Iris pigment epithelial cell (primary cell): ENCODE measurements at places on chromosomes 5 and 9.

GRCh38 chr5:77151501-77151900 lies 59.0 kb upstream of the PDE8B start:
- no peak for DNase-seq

DNA sequence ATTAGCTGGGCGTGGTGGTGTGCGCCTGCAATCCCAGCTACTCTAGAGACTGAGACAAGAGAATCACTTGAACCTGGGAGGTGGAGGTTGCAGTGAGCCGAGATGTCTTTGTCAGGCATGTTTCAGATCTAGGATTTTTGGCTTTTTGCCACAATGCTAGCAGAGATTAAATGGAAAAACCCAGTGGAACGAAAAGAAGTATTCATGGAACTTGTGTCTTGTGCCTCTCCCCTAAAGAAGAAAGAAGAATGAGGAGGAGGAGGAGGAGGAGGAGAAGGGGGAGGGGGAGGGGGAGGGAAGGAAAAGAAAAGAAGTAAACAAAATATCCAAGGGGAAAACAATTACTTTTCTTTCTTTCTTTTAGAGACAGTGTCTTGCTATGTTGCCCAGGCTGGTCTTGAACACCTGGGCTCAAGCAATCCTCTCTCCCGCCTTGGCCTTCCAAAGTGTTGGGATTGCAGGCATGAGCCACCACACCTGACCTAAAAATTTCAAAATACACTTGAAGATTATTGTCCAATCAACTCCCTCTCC lies 106.0 kb downstream of the ARRDC3 start:
- DNase-seq = no peak

GRCh38 chr5:86909418-86910295 lies 291.9 kb downstream of the COX7C start:
- DNase-seq = peak; percentile 43

DNA sequence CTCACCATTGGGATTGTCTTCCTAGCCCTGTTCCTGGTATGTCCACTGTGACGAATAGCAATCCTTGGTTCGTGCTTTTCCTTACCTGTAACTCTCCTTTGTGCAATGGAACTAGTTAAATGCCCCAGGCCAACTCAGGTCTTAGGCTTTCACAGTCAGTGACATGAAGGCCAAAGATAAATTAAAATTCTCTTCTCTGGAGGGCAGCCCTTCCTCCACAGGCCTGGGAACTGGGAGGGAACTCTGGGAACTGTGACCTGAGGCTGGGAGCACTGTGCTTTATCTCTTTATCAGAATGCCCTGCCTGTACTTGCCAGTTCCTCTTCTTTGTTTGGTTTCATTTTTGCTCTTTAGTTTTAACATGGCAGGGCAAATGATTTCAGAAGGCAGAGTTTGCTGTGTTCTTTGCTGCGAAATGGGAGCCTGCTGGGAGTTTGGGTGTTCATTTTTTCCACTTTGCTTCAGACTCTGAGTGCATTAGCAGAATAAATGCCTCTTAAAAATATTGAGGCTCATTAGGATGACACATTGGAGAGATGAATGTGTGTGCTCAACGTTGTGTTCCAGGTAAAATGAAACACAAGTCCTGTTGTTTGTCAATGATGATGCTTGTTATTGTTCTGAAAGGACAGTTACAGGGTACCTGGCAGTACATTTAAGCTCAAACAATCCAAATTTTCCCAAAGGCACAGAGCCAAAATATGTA lies 118.1 kb downstream of the NUDT12 start:
- no peak for DNase-seq

- no peak for DNase-seq
Observed at GRCh38 chr9:136757328-136757727, 715 bp downstream of the LCN8 start.

DNA sequence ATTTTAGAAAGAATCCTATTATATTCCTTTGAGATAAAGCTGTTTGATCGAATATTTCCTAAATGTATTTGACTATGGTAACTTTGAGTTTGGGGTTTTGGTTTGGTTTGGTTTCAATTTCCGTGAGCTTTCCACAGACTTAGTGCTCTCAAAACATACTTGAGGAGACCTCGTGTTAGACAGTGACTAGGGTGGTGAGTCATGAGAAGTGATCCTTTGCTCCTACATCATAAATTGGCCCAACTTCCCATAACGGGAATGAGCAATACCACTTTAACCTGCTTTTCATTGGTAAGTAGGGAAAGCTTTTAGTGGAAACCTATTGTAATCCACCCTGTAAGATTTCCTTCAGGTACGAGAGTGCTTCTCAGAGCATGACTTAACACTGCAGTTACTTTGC lies 3.8 kb upstream of the RASEF start:
- DNase-seq = peak; percentile 74

DNA sequence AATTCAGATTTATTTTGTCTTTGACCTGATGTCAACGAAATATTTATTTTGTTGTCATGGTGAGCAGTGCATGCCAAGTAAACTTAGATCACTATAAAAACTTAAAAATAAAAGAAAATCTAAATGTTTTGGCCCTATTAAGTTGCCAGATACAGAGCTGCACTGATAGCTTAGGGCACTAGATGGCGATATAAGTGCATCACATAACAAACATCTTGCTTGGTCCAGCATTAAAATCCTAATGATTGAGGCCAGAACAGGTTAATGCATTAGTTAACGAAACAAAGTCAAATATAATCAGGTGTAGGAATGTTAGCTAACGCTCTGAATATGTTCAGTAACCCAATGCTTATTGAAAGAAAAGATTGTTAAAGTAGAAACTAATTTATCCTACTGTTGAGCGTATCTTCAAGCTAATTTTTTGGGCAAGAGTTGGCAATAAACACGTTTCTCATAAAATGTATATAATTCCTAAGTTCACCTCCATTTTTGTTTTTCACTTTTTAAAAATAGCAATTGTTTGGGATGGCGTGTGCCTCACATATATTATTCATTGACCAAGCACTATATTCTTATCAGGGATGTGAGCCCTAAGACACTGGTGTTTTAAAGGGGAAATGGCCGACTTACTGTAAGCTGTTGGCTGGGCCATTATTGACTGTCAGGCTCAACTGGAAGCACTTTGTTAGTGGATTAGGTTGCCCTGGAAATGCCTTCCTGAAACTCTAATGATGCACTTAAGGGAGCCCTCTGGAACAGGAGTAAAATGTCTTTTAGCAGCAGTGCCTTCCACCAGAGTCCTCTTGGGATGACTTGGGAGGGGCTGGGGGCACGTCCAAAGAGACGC lies 33.3 kb downstream of the KCTD16 start:
- DNase-seq = peak; percentile 78

DNA sequence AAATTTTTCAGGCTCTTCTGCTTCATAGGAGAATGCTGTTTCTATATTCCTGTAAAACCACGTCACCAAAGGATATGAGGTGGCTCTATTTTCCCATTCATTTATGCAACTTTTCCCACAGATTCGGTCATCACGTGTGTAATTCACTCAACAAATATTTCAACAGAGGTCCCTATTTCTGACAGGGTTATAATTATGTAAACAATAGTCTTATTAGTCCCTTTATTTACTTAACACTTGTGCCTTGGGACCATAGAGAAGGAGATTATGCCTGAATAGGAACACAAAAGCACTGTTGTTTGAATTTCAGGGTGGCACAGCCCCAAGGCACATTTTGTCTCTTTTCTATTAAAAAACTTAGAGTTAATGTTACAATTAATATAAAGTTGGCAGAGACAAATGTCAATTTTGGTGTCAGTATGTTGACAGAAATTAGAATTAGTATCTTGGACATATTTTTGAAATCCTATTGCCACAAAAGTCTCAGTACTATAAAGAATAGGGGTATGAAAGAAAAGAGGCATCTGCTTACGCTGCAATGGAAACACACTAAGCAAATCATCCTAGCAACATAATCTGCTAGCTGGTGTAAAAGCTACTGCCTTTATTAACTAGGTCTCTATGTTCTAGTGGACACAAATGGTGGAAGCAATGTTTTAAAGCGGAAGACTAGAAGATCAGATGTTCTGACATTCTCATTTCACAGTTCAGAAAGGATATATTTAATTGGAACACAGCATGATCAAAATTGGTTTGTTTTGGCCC lies 229.1 kb upstream of the TBCA start:
- peak; percentile 73 for DNase-seq

- DNase-seq = no peak
Observed at GRCh38 chr5:130874861-130875417, 290.1 kb downstream of the HINT1 start.

DNA sequence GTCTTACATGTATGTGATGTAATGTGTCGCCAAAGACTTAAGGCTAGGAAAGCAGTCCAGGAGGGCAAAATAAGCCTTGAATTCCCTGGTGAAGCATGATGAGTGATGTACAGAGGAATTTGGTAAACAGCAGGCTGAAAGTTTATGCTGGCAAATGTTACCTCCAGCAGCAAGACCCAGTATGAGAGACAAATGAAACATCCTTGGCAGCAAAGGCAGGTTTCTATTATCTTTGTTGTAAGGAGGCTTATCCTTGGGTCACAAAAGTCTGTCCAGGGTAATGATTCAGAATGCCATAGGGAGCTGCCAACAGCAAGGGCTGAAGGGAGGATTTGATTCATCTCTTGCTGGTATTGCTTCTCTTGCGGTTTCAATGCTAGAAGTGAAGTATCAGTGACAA lies 75.9 kb upstream of the HTR4 start:
- DNase-seq = peak; percentile 76

GRCh38 chr9:126532019-126532462 lies 81.7 kb upstream of the LMX1B start:
- no peak for DNase-seq

- DNase-seq = no peak
Observed at GRCh38 chr9:114834386-114834785, 28.5 kb upstream of the TNFSF15 start.

DNA sequence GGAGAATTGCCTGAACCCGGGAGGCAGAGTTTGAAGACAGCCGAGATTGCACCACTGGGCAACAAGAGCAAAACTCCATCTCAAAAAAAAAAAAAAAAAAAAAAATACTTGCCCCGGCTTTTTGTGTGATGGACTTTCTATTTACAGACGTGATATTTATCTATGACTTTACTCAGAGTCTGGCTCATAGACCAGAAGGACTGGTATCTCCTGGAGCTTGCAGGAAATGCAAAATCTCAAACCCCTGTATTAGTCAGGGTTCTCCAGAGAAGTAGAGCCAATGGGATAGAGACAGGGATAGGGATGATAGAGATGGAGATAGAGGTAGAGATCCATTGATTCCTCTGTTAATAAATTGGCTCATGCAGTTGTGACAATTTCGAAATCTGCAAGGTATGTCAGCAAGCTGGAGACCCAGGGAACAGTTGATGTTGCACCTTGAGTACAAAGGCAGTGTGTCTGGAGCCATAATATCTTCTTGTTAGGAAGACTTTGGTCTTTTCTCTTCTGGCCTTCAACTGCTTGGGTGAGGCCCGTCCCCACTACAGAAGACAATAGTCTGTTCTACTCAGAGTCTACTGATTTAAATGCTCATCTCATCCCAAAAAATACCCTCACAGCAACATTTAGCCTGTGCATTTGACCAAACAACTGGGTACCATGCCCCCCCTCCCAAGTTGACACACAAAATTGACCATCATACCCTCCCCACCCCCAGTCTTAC lies 195.4 kb upstream of the MSX2 start:
- DNase-seq = no peak

DNA sequence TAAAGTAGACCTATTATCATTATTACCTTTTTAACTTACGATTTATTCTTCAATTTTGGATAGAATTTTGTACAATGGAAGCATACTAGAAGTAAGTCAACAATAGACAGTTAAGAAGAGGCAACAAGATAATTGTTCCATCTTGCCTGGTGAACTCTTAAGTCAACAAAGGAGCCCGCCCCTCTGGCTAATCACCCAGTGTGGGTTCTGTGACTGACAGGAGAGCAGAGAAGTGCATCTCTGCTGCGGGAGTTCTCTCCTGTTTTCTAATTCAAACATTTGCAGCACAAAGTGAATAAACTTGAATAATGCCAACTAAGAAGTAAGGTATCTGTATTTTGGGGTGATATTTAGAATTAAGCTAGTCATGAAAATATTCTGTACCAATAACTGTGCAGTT lies 6.7 kb upstream of the ISL1 start:
- no peak for DNase-seq

DNA sequence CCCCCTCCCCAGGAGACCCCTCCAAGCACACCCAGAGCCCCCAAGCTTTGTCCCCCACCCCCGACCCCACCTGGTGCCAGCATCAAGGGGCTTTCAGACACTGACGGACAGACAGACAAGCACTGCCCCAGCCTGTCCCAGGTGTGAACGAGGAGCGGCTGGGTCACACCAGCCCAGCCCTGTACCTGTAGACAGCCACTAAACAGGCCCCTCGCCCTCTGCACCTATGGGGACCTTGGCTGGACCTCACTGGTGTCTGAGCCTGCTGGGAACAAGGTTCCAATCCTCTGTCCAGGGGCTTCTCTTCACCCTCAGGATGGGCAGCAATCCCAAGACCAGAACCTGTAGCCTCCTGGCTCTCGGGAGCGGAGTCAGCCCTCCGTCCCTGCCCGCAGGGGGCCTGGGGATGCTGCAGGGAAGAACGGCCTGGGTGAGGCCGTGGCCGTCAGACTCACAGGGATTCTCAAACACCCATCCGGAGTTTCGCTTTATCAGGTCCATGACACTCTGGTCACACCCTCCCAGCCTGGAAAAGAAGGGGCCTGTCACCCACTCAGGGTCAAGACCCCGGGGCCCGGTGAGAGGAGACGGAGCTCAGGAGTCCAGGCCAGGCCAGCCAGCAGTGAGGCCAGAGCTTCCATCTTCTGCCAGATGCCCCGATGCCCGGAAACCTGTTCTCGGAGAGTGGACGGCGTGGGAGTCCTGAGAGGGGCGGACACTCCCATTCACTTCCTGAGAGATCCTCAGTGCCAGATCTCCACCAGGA lies 2.8 kb downstream of the LCN6 start:
- DNase-seq = no peak

- DNase-seq = no peak
Observed at GRCh38 chr5:58505971-58506640, 14.9 kb downstream of the GAPT start.

DNA sequence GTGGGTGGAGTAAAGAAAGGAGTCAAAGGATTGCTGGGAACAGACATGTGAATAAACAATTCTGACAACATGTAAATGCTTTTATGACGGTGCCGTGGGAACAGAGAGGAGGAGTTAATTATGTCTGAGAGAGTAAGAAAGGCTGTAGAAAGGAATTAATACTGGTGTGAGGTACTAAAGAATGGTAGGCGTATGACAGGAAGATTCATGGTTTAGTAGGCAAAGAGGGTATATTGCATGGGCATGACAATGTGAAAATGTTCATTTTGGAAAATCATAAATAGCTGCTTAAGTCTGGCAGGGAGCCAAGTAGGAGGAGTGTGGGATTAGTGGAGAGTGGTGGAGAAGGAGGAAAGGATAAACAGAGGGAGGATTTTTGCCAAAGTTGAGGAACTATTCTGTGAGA lies 19.7 kb downstream of the NAA35 start:
- DNase-seq = peak; percentile 60

- peak; percentile 42 for DNase-seq
Observed at GRCh38 chr5:56812110-56812509, 3.2 kb upstream of the MAP3K1 start.

GRCh38 chr5:119353686-119354366 lies 2.0 kb upstream of the TNFAIP8 start:
- DNase-seq = no peak

DNA sequence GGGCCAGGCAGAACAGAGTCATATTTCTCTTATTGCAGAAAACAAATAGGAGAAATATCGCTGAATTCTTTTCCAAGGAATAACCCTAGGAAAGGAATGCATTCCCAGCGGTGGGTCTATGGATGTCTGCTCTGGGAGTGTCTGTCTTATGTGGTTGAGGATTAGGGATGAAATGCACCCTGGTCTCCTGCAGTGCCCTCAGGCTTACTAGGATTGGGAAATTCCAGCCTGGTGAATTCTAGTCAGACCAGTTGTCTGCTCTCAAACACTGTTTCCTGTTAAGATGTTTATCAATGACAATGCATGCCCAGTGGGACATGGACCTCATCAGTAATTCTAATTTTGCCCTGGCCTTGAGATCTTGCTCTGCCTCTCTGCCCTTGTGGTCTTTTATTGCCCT lies 136.1 kb upstream of the ELAVL2 start:
- no peak for DNase-seq
